Left hindlimb (tissue), 1 donor: ENCODE measurements at places on chromosomes 3 and 15.

GRCh38 chr3:26596335-26596734, 26.2 kb upstream of the LRRC3B start:
- DNase-seq, result no peak

DNA sequence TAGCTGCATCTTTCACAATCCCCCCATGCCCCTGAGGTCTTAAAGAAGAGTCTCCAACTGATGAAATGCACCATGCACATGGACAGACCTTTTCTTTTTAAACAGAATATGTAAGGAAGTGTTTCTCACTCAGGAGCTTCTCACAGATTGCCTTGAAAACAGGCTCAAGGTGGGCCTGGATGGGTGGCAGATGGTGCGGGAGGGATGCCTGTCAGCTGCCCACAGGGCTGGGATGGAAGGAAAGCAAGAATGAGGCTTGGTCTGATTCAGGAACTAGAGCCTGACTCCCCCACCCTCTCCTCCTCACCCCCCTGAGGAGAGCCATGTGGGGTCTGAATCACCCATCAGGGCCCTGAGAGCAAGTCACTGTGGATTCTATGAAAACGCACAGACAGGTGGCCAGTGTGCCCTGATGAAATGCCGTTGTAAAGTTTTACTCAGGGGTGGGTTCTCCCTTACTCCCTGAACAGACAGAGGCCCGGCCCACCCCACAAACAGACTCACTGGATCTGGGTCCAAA, 67.2 kb downstream of the UMPS start:
- no peak for DNase-seq

DNA sequence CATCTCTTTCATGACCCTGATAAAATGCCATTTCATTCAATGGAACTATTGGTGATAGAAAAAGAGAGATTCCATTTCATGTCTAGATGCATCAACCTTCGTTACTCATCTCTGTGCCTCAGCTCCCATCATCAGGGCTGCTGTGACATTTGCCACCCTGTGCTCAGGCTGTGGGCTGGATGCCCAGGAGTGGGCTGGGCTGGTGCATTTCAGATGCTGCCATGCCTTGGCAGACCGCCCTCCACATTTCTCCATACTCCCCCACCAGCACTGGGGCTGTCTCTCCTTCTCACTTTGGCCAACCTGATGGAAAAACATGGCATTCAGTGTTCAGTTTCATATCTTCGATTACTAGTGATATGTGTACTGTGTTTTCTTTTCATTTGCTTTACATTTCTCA, 59.1 kb downstream of the DNASE1L3 start:
- DNase-seq, result no peak

DNA sequence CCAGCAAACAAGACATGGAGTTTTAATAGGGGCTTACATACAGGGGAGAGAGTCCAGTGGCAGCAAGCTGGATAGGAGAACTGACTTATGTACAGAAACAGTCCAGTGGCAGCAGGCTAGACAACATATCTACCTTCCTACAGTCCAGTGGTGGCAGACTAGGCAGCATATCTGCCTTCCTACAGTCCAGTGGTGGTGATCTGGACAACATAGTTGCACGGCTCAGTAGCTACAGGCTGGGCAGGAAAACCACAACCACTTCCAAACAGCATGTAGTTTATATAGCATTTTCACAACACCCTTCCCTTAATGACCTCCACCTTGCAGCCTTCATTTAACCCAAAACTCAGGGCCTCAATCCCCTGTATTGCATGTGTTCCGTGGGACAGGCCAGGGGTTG, 181.3 kb upstream of the EIF1B start:
- DNase-seq, result no peak

DNA sequence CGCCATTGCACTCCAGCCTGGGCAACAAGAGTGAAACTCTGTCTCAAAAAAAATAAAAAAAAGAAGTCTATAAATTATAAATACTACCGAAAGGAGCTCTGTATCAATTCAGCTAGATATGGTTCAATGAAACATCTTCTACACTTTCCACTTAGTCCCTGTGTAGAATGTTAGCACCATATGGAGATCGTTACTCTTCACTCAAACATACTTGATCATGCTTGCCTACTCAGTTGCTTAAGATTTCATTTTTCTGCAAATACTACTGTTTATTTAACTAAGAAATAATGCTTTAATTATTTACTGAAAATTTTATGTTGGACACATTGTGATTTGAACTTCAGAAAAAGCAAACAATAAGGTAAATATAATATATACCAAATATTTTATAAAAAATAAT, 17.1 kb upstream of the NANOGP8 start:
- no peak for DNase-seq

GRCh38 chr15:60553163-60553562, 74.2 kb upstream of the ICE2 start:
- DNase-seq, result no peak

GRCh38 chr3:183581496-183582155, 26.1 kb upstream of the KLHL6 start:
- DNase-seq, result no peak

- DNase-seq, result no peak
Observed at GRCh38 chr3:2967871-2968270, 142.3 kb downstream of the IL5RA start.

DNA sequence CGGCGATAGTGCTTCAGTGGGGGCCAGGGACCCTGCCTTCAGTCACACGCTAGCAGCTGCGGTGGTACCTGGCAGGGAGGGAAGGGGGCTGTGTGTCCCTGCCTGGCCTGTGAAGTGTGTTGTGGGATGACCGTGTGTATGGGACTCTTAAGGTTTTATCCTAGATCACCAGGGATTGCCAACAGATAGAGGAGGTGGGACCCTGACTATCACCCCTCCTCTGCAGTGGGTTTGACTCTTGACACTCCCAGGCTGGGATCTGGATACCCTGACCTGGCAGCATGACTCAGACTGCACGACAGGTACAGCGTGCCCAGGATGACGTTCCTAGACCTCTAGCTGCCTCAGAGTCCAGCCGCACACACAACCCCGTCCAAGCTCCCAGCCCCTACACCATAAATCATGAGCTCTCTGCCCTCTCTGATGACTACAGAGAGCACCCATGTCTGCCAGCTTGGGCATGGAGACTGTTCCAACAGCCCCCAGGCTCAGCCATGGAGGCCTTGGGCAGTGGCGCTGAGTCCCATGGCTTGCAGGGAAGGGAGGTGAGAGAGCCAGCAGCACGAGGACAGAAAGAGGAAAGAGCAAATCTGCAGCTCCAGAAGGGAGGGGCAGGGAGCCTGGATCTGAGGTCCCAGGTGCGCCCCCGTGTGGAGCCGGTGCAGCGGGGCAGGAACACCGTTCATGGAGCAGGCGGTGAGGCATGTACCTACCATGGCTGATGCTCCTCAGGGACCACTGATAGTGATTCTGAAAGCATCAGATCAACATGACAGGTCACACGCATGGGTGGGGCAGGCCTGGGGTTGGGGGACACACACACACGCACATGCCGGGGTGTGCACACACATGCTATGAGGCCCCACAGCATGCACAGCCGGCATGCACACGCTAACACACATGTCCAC, 71.0 kb downstream of the ADAMTS7 start:
- no peak for DNase-seq

GRCh38 chr3:10516544-10517452, 11.4 kb upstream of the ATP2B2 start:
- no peak for DNase-seq

DNA sequence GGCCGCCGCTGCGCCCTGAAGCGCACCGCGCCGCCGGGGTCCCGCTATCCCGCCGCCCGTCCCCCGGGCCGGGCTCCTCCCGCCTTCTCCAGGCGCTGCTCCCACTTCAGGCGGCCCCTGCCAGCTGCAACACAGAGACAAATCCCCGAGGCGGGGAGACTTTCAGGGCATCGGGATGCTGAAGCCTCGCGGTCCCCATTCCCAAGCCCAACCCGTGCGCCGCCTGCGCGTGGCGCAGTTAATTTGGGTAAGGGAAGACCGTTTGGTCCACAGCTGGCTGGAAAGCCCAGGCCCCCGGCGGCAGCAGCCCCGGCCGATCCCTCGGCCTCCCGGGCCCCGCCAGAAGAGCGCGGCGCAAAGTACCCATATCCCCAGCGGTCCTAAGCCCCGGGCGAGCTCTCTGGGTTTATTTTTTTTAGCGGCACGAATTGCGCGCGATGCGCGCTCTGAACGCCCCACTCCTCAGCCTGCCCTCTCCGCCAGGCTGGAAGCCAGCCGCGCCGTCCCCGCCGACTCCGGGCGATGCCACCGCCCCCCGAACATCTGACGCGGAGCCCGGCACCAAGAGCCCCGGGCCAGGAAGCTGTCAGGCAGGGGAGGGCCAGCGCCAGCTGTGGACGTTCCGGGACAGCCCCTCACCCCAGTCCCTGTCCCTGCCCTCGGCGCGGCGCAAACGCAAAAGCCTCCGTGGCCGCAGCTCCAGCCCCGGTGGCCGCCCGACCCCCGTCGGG, 517 bp downstream of the FBN1 start:
- DNase-seq, result peak; percentile 88

GRCh38 chr15:42090370-42090769, 4.0 kb downstream of the PLA2G4D start:
- no peak for DNase-seq

GRCh38 chr3:18179521-18179920, 245.6 kb downstream of the SATB1 start:
- no peak for DNase-seq

DNA sequence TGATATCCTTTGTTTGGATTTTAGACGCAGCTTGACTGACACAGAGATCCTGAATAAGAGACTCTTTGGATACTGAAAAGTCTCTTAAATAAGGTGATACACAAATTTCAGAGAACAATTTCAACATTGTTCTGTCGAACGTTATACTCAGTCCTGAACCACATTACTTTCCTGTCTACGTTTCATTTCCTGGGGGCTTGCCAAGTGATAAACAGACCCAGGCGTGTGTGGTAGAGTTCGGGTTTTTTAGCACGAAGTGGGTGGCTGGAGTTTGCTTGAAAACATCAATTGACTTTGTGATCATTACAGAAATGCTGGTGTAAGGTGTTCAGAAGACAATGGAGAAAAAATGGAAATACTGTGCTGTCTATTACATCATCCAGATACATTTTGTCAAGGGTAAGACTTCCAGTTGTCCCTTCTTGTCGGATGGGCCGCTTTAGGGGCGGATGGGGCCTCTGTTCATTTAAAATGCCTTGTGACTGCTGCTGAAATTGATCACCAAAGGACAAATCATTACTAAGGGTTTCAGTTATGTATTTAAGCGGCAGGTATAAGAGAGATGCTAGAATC, at the start of gene CD96:
CD96 (plus strand) TSS at position 287 of the 573 bp plus-strand sequence; CDS start at position 339, 52 bp downstream.
- no peak for DNase-seq

DNA sequence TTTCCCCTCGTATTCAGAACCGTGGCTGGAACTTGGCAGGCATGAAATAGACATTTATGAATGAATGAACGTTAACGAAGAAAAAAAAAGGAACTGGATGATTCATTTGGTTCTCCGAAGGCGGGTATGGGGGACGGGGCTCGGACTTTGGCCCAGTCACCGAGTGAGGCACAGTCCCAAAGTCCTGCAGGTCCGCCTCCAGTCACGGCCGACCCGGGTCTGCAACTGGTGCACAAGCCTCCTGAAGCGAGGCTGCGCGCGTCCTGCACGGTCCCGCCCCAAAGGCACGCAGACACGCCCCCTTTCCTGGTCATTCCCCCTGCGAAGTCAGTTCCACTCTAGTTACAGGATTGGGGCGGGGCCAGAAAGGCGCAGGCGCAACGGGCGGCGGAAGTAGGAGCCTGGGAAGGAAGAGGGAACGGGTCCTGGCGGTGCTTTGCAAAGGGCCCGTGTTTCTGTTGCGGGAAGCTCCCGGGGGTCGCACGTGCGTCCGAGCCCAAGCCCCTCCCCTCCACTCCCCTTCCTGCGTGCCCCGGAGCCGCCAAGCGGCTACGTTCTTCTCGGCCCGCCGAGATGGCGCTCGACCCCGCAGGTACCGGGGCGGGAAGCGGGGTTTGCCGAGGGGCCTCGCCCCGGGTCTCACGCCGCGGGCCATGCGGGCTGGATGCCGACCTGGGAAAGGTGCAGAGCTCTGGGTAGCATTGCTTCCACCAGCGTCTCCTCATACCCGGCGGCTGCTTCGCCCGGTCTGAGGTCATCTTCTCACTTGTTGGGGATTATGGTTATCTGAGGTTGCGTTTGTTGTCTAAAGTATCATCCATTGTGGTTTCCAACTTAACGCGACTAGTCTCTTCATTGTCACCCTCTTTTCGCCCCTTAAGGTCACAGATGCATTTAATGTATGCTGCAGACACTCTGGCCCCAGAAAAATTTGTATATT, at the start of gene CMC1:
CMC1 (plus strand) TSS at position 399 of the 940 bp plus-strand sequence; CDS start at position 574, 175 bp downstream.
- peak; percentile 98 for DNase-seq

- peak; percentile 39 for DNase-seq
Observed at GRCh38 chr3:60610441-60611112, 640.7 kb downstream of the FHIT start.

- peak; percentile 15 for DNase-seq
Observed at GRCh38 chr3:128932516-128933212, 53.2 kb downstream of the ACAD9 start.

- no peak for DNase-seq
Observed at GRCh38 chr3:109278141-109278540, 38.2 kb downstream of the DPPA2 start.

DNA sequence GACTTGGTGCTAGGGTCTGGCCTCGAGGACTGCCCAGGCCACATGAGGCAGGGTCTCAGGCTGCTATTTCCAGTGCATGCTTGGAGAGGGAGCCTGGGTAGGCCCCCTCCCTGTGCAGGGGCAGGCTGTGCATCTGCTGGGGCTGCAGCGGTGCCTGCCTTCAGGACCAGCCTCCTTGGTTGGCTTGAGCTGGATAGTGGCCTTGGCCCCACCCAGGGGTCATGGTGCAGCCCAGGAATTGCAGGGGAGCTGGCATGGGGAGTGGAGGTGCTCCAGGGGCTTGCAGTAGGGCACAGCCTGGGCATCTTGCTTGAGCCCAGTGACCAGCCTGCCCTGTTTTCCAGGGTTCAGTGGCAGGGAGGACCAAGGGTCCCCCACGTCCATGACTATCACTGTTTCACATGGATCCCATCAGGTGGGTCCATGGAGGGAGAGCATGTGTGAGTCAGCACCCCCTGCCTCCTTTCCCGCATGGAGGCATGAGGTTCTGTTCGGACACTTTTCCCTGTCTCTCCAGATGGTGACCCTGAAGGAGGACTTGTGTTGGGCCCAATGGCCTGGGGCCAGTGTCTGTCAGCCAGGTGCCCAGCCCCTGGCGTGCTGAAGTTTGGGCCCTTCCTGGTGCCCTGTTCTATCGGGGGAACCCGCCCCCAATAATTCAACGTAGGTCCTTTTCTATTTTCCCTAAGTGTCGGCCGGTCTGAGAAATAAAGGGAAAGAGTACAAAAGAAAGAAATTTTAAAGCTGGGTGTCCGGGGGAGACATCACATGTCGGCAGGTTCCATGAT, 218.6 kb downstream of the SNRPN start:
- peak; percentile 14 for DNase-seq

GRCh38 chr3:181629029-181629428, 82.7 kb upstream of the SOX2 start:
- no peak for DNase-seq

DNA sequence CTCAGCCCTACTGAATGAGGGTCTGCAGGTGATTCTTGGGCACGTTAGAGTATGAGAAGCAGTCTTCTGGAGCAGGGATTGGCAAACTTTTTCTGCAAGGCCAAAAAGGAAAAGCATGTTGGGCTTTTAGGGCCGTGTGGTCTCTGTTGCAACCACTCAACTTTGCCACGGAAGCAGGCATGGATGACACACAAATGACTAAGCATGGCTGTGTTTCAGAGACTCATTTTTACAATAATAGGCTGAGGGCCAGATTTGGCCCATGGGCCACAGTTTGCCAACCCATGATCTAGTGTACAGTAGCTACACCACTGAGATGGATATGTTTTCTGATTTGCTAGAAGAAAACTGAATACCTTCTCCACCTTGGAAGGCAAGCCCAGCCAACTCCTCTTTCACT, 66.1 kb upstream of the PRICKLE2 start:
- DNase-seq, result no peak

- no peak for DNase-seq
Observed at GRCh38 chr3:195238586-195239118, 32.3 kb downstream of the XXYLT1 start.

GRCh38 chr3:27509376-27509775, 25.2 kb upstream of the SLC4A7 start:
- no peak for DNase-seq
